Natural killer cell (primary cell): ENCODE measurements at places on chromosomes 6 and 20. TPM values are rescaled to one million over a fixed set of nuclear protein-coding genes. Genes with fewer than 3 reads are reported as not detected.

DNA sequence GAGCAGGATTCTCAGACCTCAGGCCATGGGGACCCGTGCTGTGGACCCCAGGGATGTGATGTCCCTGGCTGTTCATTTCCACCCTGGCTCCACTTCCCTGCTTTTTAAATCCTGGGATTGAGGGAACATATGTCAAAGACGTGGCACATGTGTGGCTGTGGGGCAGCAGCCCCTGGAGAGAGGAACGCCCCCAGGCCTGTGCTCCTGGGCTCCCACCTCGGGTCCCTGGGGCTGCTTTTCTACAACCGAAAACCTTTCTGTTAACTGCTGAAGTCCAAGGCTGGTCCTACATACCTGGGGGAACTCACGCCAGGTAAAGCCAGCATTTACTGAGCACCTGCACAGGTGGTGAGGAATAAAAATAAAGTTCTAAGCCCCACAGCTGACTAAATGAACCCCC lies 102.3 kb upstream of the FRMD1 start:
- no peak for DNase-seq

DNA sequence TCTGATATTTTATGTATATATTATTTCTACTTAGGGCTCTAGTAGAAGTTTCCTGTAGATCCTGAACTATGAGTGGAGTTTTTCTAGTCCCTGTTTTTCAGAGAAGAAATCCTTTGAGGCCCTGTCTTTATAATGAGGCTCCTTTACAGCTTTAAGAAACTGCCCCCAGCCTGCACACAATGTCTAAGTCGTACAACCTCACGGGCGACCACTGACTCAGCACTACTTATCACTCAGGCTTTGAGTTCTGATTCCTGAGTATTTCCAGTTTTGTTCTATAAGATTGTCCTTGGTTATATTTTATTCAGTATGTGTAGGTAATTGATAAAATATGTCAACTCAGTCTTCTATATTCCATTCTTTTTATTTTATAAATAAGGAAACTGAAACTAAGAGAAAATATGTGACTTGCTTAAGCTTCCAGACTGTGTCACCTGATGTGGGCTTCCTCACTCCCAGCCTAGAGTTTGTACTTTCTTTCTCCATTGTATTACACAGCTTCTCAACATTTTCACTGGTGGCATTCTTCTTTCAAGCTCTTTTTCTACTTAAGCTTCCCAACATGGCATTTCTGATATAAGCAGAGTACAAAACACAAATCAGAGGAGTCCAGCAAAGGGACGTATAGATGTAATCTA lies 167.0 kb downstream of the TBX18 start:
- DNase-seq = no peak

GRCh38 chr20:33175123-33175522 lies 7.2 kb downstream of the BPIFA2 start:
- DNase-seq = no peak

DNA sequence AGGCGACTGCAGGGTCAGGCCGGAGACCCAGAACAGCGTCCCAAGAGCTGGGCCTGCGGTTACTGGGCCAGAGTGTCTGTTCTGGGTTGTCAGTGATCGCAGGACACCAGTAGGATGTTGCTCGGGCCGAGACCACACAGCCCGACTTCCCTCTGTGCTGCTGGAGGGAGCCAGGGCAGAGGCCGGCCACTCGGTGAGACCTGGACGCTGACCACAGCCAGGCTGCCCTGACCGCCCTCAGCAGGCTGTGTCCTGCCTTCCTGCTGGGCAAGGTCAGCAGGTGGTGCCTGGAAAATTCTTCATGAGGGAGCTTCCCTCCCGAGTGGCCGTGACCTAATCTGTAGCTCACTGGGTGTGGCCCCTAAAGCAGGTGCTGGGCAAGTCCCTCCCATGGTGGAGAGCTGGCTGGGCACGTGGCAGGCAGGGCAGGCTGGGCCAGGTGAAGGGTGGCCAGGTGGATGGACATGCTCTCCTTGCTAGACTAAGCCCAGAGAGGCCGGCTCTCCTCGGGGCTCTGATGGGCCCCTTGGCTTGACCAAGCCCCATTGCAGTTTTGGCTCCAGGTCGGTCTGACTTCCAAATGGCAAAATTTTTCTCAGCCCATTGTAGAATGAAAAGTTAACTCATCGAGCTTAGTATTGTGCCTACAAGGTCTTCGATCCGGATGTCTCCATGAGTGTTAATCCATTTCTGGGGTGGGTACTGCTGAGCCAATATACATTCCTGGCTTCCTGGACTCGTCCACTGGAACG lies 1.9 kb downstream of the SLCO4A1 start:
- DNase-seq = no peak

- no peak for DNase-seq
These were observed 104.3 kb downstream of the TRERF1 start for GRCh38 chr6:42347456-42347855.

Gene CST4
- total RNA-seq = not detected

- no peak for DNase-seq
These were observed 8.8 kb downstream of the CDH4 start for GRCh38 chr20:61260905-61261304.

- no peak for DNase-seq
These were observed 344.6 kb downstream of the CD83 start for GRCh38 chr6:14462135-14462534.
